SW 1271 (cell line): ENCODE measurements at places on chromosomes 6 and 20.

DNA sequence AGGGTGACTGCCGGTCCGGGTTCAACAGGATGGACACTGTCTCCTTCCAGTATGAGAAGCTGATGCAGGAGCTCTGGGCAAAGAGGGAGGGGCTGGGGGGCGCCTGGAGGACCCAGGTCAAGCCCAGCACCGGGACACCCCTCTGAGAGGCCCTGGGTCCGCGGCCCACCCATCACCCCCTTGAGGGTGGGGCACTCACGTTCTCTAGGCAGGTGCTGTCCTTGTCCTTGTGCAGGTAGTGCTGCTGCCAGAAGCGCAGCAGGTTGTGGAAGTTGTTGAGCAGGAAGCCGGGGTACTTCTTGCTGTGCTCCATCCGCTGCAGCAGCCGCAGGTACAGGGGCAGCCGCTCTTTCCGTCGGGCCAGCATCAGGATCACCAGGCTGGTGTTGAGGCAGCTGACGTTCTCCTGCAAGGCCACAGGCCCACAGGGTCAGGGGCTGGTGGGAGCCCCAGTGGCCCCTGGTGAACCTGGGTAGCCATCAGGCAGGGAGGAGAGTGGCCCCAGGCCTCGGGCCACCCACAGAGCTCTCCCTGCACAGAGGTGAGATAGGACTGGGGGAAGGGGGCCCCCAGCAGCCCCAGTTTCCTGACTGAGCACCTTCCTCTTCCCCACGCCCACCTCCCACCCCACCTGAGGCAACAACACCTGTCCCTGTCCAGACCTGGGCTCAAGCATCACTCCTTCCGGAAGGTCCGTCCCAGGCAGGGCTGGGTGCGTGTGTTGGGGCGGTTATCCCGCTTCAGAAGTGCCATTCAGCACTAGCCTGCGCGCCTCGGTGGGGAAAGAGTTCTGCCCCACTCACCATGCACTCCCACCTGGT lies 47.8 kb downstream of the MYH7B start:
- DNase-seq: no peak

GRCh38 chr20:64244870-64245603 lies 10.5 kb upstream of the PCMTD2 start:
- DNase-seq: no peak

DNA sequence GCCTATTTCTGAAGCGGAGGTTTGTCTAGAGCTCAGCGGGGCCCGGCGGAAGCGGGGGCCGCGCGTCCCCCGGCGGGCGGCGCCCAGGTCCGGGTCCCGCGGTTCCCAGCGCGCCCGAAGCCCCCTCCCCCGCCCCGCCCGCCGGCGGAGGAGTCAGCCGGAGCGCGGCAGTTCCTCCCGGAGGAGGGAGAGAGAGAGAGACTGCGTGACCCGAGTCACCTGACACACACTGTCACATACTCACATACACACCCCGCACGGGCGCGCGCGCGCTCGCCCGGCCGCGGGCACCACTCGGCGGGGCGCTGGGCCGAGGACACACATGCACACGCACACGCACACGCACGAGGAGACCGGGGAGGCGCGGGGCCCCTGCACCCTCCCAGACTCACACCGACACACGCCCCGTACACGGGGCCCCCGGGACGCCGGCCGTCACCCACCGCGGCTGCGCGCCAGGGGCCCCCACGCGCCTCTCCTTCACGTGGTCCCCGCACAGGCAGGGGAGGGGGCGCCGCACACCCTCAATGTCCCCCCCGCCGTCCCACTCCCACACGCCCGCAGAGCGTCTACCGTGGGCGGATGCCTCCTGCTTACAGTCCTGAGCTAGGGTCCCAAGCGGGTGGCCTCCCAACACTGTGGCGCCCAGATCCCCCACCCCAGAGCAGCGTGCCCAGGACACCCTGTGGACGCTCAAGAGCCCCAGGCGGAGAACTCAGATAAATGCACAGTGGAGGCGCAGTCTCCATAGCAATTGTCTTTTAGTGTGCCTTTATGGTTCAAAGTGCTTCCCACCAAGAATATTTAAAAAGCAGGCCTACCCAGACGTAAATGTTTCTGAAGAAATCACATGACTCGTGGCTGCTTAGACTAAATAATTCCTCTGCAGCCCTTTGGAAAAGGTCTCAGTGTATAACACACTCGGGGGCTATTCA lies at the start of gene RRAGD:
Gene RRAGD, minus strand, starts transcription at position 203 of the 935 bp plus-strand sequence. CDS start 280 bp downstream, outside the sequence.
- DNase-seq: no peak

DNA sequence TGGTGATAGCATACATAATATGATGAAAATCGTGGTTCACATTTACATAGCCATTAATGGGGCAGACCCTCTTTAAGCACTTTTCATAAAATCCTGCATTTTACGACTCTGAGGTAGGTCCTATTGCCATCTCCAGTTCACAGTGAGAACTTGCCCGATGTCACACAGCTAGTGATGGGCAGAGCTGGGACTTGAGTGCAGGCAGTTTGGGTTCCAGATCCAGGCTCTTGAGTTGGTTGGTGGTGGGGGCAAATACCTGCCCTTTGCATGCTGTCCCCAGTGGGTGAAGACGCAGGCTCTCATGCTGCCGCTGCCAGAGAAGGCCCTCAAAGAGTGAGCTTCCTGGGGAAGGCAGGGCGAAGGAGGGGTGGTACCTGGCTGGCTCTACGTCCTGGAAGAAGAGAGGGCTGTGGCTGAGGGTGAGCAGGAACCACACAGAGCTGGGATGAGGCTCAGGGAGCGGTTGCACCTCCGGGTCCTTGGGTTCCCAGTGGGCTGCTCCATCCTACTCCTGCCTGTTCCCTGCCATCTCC lies 6.1 kb upstream of the BAK1 start:
- no peak for DNase-seq

DNA sequence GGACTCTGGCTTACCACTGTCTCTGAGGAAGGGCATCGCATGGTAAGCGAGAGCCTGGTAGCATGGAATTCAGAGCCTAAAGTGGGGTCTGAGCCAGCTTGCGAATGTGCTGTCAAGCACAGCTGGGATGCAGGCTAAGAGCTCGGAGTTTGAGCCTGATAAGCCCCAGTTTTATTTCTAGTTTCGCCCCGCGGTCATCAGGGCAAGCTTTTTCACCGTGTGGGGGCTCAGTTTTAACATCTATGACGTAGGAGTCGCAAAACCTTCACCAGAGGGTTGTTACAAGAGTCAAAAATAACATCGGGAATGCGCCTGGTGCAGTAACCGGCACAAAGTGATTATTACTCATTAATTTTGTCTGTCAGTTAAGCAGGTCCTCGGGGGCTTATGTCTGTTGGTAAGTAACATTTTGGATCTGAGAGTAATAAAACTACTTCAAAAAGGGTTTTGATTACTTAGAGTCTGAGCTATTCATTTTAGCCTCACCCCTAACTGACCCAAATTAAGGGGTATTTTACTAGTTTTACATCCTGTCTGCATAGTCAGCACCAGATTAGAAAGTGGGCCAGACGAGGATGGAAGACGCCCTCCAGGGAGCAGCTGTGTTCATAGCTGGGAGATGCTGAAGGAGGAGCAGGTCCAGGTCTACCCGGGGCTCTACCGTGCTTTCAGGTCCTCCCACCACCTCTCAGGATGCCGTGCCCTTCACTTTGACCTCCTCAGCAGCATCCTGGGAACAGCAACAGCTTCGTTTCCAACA lies 29.7 kb downstream of the SLC22A23 start:
- DNase-seq: no peak

DNA sequence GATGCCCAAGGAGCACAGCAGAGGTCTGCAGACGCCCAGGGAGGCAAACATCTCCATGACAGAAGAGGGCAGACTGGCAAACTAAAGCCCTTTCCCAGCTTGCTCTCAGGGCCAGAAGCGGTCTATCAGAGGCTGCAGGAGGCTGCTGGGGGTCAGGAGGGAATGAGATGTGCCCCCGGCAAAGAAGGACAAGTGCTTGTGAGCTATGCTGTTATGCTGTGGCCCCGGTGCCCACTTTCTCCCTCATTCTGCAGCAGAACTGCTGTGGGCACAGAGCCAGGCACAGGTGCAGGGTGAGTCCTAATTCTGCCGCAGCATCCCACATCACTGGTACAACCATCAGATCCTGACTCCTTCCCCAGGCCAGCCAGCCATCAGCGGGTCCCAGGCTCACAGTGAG lies 46.4 kb downstream of the LRFN2 start:
- DNase-seq: no peak

- DNase-seq: no peak
Observed at GRCh38 chr6:65199683-65200082, 507.3 kb downstream of the EYS start.

DNA sequence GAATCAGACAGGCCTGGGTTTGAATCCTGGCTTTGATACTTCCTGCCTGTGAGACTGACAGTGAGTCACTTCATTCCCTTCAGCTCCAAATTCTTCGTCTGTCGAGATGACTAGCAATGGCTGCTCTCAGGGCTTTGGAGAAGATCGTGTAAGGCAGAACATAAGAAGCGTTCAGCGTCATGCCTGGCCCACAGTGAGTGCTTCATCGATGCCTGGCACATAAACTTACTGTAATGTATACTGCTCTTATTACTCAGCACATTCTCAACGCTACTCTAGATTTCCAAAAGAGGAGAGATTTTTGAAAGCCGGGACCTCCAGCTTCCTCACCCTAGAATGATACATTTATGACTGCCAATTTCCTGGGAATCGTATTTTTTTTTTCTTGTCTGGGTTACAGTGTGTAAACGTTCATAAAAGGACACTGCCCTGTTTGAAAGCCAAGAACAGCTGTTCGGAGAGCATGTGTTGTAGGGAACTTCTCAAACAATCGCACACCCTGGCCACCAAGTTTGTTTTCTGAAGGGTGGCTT lies 16.2 kb upstream of the BCAS1 start:
- DNase-seq: no peak
